ENCODE measurements at places on chromosomes 4 and X. TPM values are rescaled to one million over a fixed set of nuclear protein-coding genes. Genes with fewer than 3 reads are reported as not detected.

The CAPN6 gene
- 1.6 TPM for total RNA-seq

The MAGEA1 gene
- total RNA-seq: not detected

The CD99 gene
- 167 TPM for total RNA-seq

The BGN gene
- total RNA-seq: 51.0 TPM

The POU3F4 gene
- total RNA-seq: not detected

The HSFX2 gene
- total RNA-seq: 0.81 TPM

GRCh38 chr4:184408021-184408683, 66.2 kb downstream of the IRF2 start:
- no peaks in the 10 kb centered on the region for H3K27me3 ChIP-seq
- peaks cover 23% of the 10 kb centered on the region for H3K4me1 ChIP-seq
- peak overlapping the region; percentile 12 for H3K27ac ChIP-seq
- H3K36me3 ChIP-seq: peaks cover 5% of the 10 kb centered on the region
- no peak overlapping the region for H3K4me3 ChIP-seq

- DNase-seq: no peak
- peaks cover 8% of the 10 kb centered on the region for H3K36me3 ChIP-seq
- no peak overlapping the region for H3K27ac ChIP-seq
- H3K27me3 ChIP-seq: no peaks in the 10 kb centered on the region
- no peak overlapping the region for H3K4me3 ChIP-seq
Measured at GRCh38 chr4:666822-667544, 7.1 kb downstream of the ATP5ME start.

DNA sequence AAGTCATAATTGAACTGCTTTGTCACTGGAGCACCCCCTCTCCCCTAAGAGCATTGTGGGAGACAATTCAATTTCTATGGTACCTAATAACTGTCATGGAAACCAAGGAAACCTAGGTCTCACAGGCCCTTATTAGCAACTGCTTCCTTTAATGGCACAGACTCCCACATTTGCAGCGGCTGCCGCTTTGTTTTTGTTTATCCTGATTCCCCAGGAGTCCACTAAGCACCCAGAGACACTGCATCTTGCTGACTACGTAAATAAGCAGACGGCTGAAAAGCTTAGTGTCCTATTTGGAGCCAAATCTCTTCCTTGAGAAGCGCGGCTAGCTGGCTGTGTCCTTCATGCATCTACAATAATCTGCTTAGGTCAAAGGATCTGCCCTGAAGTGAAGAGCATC, 494.4 kb downstream of the TMA16 start:
- H3K27ac ChIP-seq: no peak overlapping the region
- no peaks in the 10 kb centered on the region for H3K36me3 ChIP-seq
- no peak overlapping the region for H3K4me3 ChIP-seq
- DNase-seq: no peak
- H3K4me1 ChIP-seq: no peaks in the 10 kb centered on the region
- no peaks in the 10 kb centered on the region for H3K27me3 ChIP-seq

DNA sequence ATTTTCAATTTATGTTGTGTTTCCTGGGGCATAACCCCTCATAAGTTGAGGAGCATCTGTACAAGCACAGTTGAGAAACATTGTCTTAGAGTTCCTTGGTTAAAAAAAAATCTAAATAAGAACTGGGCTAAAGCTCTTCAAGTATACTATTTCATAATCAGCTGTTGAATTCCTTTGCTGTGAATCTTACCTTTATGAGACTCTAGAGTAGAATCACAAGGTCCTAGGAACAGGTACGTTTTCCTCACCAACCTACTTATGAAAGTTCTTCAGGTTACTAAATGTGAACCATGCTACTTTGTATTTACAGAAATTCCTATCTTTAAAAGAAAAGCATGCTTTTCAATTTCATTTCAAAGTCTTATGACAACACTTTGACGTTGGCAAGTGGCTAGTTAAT, 20.9 kb upstream of the SOD3 start:
- H3K4me3 ChIP-seq: no peak overlapping the region
- no peak overlapping the region for H3K27ac ChIP-seq
- H3K36me3 ChIP-seq: no peaks in the 10 kb centered on the region
- H3K27me3 ChIP-seq: no peaks in the 10 kb centered on the region

GRCh38 chr4:183591301-183591700, 67.7 kb downstream of the RWDD4 start:
- H3K27ac ChIP-seq: no peak overlapping the region
- H3K4me3 ChIP-seq: no peak overlapping the region
- no peak for DNase-seq
- H3K36me3 ChIP-seq: no peaks in the 10 kb centered on the region
- no peaks in the 10 kb centered on the region for H3K27me3 ChIP-seq
- no peaks in the 10 kb centered on the region for H3K4me1 ChIP-seq

- H3K36me3 ChIP-seq: no peaks in the 10 kb centered on the region
- no peaks in the 10 kb centered on the region for H3K27me3 ChIP-seq
- H3K4me3 ChIP-seq: no peak overlapping the region
- no peak for DNase-seq
Measured at GRCh38 chrX:151801980-151802379, 67.4 kb downstream of the CNGA2 start.

DNA sequence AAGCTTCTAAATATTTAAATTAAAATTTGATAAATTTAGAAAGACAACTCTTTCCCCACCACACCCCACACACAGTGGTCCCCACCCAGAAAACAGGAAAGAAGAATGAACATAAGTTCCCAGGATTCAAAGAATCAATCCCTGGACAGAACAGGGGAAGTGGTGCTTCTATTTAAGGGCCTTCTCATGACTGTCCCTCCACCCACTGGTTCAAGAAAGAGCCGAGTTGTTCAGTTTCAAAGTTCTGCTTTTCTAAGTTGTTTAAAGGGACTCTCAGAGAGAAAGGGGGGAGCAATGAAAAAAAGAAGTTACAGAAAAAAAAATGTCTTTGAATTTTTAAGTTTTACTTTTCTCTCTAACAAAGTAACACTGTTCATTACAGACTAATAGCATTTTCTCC, 195.8 kb downstream of the PDGFC start:
- no peak overlapping the region for H3K4me3 ChIP-seq
- no peak overlapping the region for H3K27ac ChIP-seq
- no peaks in the 10 kb centered on the region for H3K27me3 ChIP-seq
- H3K36me3 ChIP-seq: no peaks in the 10 kb centered on the region

GRCh38 chr4:163367651-163368050, 24.0 kb downstream of the NPY5R start:
- DNase-seq: no peak
- no peak overlapping the region for H3K4me3 ChIP-seq
- no peaks in the 10 kb centered on the region for H3K27me3 ChIP-seq
- no peaks in the 10 kb centered on the region for H3K36me3 ChIP-seq
- no peak overlapping the region for H3K27ac ChIP-seq

DNA sequence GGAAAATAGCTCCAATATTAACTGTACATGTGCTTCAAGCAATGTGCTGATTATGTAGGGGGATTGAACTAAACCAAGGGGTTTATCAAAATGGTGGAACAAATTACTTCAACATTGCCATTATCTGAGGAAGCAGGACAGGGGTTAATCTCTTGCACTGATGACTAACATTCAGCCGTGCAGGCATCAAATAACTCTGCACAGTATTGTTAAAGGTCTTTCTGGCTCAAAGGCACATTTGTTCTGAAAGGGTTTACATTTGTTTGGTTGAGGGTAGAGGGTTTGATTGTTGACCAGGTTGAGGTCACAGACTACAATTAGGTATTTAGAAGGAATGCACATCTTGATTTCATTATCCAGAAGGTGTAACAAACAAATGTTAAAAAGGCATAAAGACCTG, 32.2 kb upstream of the CCSER1 start:
- no peak overlapping the region for H3K27ac ChIP-seq
- DNase-seq: no peak
- no peak overlapping the region for H3K4me3 ChIP-seq
- H3K36me3 ChIP-seq: no peaks in the 10 kb centered on the region
- H3K4me1 ChIP-seq: no peaks in the 10 kb centered on the region

GRCh38 chr4:167890226-167890625, 202.1 kb upstream of the ANXA10 start:
- no peaks in the 10 kb centered on the region for H3K27me3 ChIP-seq
- no peaks in the 10 kb centered on the region for H3K36me3 ChIP-seq
- no peak overlapping the region for H3K4me3 ChIP-seq
- no peak overlapping the region for H3K27ac ChIP-seq
- H3K4me1 ChIP-seq: no peaks in the 10 kb centered on the region

DNA sequence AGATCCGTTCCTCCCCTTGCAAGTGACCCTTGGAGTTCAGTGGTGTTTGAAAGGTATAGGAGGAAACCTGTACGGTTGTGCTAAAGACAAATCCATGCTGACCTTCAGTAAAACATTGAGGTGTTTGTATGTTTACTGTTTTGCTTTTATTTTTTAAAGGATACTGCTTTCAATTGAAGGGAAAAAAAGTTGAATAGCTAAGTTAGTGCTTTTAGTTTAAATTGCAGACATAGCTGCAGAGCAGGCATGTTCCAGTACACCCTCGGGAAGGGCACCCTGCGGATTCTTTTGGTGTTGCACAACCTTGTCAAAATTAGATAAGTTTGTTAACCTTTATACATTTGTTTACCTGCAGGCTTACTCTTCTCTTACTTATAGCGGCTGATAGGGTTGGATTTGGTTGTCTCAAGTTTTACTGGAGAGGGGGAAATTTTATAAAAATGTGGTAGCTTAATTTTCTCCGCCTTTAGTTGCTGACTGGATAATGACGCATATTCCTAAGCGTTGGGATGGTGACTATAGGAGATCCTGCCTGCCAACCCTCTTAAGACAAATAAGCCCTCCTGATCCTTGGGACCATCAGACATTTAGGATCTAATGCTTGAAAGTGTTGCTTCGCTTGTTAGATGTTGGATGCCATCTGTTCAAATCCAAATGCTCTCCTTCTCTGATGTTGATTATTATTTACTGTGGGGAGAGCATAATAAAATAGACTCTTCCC, 2.0 kb downstream of the RAPGEF2 start:
- H3K36me3 ChIP-seq: no peaks in the 10 kb centered on the region
- no peak overlapping the region for H3K27ac ChIP-seq
- peak; percentile 26 for DNase-seq
- peaks cover 38% of the 10 kb centered on the region for H3K4me1 ChIP-seq
- H3K4me3 ChIP-seq: peak overlapping the region; percentile 79

DNA sequence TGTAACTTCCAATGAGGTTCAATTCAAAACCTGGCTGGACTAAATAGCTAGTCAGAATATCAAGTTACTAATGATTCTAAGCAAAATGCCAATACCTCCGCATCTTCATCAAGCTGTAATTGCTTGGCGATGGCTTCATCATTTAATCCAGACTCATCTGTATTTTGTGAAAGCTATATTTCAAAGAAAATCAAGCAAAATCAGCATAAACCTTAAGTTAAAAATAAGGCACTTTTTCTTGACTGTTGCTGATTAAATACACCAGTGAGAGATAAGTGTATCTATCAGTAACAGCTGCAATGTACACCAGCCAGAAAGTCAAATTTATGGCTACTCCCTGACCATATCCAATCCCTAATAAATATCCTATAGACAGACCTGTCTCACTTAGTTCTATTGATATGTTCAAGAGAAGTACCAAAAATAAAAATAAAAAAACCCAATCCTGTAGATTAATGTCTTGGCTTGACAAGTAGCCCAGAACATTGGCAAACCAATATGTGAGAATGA, 39.6 kb downstream of the RFC1 start:
- no peaks in the 10 kb centered on the region for H3K36me3 ChIP-seq
- DNase-seq: no peak
- H3K27ac ChIP-seq: no peak overlapping the region
- no peak overlapping the region for H3K4me3 ChIP-seq
- H3K4me1 ChIP-seq: no peaks in the 10 kb centered on the region

- no peaks in the 10 kb centered on the region for H3K4me1 ChIP-seq
- no peak for DNase-seq
- H3K4me3 ChIP-seq: no peak overlapping the region
- H3K27ac ChIP-seq: no peak overlapping the region
- H3K27me3 ChIP-seq: no peaks in the 10 kb centered on the region
Measured at GRCh38 chrX:2967012-2967411, 37.9 kb upstream of the ARSD start.

DNA sequence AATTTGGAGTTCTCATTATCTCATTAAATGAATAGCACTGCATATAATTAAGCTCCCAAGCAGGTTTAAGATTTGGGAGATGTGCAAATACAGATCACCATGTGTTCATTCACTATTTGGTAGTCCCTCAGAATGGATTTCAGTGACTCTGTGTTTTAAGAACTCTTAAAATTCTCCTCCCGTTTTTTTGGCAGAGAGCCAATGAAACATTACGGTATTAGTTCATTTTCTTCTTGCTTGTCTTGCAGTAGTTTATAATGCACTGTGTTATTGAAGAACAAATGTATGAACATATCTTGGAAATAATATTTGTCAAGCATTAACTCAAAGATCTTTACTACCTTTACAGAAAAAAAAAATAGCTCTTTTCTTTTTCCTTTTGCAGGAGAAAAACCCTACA, 32.7 kb downstream of the KLF3 start:
- no peak overlapping the region for H3K27ac ChIP-seq
- no peaks in the 10 kb centered on the region for H3K27me3 ChIP-seq
- no peaks in the 10 kb centered on the region for H3K4me1 ChIP-seq
- no peak for DNase-seq
- H3K36me3 ChIP-seq: peaks cover 31% of the 10 kb centered on the region

DNA sequence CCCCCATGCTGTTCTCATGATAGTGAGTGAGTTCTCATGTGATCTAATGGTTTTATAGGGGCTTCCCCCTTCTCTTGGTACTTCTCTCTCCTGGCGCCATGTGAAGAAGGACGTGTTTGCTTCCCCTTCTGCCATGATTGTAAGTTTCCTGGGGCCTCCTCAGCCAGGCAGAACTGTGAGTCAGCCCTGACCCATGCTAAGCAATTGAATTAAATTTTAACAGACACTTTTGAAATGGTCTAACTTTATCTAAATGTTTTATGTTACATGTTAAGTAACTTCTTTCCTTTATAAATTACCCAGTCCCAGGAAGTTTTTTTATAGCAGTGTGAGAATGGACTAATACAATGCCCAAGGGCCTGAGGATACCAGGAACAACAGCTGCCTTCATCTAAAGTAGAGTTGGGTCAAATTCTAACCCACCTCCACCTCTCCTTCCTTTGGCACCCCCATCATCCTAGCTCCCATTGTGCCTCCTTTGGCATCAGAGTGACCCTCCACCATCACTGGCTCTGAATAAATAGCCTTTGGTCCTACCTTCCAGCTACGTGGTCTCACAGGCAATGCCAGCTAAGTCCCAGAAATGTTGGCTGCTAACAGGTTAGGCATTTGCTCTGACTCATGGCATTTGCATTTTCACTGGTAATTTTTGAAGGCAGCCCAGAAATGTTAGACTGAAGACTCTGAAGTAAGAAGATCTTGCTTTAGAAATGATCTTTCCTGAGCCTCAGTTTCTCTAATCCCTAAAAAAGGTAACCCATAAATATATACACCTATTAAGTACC, 182.1 kb downstream of the MOSPD2 start:
- no peak overlapping the region for H3K4me3 ChIP-seq
- no peak for DNase-seq
- H3K36me3 ChIP-seq: no peaks in the 10 kb centered on the region
- H3K27ac ChIP-seq: no peak overlapping the region
- no peaks in the 10 kb centered on the region for H3K4me1 ChIP-seq
- no peaks in the 10 kb centered on the region for H3K27me3 ChIP-seq

DNA sequence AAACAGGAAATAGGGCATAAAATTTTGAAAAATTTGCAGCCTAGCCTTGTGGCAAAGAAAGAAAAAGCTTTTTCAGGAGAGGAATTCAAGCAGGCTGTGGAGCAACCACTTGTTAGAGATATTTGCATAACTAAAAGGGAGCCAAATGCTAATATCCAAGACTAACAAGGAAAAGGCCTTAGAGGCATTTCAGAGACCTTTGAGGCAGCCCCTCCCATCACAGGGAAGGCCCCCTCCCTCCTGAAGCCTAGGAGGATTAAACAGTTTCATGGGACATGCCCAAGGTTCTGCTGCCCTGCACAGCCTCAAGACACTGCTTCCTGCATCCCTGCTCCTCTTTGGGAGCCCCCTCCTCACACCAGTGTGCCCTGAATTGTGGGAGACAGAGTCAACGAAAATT, 275.4 kb upstream of the SFRP2 start:
- DNase-seq: no peak
- H3K27ac ChIP-seq: no peak overlapping the region
- H3K4me1 ChIP-seq: no peaks in the 10 kb centered on the region
- H3K4me3 ChIP-seq: no peak overlapping the region
- H3K27me3 ChIP-seq: no peaks in the 10 kb centered on the region
- H3K36me3 ChIP-seq: no peaks in the 10 kb centered on the region
